ENCODE measurements at places on chromosomes 2 and 18.

DNA sequence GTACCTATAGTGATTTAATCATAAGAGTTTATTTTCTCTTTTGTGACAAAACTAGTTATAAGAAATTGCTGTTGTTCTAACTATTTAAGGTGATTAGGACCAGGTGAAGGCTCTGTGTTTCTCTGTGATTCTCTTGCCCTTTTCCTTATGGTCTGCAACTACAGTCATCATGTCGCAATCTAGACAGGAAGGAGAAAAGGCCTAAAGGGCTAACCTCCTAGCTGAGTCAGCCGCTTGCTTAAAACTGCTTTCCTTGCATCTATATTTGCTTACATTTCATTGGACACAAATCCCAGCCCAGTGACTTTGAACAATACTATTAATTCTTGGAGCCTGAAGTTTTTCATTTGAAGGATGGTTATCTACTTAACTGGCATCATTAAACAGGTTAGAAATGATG lies 93.1 kb downstream of the PIK3C3 start:
- no peak for DNase-seq

GRCh38 chr18:28204154-28204553 lies 27.2 kb upstream of the CDH2 start:
- DNase-seq = no peak

- DNase-seq = no peak
These were observed 216.2 kb upstream of the LINC00305 start for GRCh38 chr18:64365106-64365505.

GRCh38 chr2:206876216-206876860 lies 63.0 kb upstream of the CPO start:
- DNase-seq = no peak

DNA sequence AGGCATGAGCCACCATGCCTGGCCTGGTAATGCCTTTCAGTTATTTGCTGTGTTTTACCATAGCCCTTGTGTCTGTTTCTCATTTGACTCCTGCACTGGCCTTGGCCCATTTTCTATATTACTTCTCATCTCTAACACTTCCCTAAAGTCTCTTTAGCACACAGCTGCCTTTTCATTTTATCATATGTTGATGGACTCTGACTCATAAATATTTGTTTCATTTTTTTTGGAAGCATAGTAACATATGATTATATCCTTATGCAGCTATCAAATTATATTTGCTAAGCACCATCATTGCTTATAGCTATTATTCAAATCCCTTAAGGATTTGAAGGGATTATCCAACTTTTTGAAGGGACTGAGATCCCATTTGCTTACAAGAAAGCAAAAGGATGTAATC lies 320.3 kb downstream of the GPD2 start:
- no peak for DNase-seq

DNA sequence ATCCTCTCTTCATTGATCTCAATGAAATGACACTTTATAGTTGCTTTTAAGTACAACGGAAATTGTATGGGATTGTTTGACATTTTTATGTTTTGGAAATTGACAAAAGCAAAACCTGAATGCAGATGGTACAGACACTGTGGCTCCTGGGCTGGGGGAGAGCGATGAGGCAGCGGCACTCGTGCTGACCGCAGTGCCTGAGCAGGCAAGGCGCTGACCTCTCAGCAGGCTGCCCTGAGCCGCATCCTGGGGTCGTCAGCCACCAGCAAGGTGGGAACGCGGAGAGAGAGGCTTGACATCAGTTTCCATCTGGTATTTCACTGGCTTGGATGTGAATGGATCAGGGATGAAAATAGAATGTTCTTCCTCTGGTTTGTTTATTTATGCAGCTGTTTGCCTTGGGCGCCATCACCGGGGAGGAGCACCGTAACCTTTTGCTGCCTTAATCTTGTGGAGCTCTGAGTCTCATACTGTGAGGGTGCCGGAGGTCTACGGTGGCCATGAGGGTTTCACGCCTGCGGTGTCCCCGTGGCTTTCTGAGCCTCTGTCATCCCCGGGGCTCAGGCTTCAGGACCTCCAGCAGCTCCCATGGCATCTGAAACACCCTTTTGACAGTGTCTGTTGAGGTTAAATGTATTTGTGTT lies 94.8 kb upstream of the TPO start:
- no peak for DNase-seq

DNA sequence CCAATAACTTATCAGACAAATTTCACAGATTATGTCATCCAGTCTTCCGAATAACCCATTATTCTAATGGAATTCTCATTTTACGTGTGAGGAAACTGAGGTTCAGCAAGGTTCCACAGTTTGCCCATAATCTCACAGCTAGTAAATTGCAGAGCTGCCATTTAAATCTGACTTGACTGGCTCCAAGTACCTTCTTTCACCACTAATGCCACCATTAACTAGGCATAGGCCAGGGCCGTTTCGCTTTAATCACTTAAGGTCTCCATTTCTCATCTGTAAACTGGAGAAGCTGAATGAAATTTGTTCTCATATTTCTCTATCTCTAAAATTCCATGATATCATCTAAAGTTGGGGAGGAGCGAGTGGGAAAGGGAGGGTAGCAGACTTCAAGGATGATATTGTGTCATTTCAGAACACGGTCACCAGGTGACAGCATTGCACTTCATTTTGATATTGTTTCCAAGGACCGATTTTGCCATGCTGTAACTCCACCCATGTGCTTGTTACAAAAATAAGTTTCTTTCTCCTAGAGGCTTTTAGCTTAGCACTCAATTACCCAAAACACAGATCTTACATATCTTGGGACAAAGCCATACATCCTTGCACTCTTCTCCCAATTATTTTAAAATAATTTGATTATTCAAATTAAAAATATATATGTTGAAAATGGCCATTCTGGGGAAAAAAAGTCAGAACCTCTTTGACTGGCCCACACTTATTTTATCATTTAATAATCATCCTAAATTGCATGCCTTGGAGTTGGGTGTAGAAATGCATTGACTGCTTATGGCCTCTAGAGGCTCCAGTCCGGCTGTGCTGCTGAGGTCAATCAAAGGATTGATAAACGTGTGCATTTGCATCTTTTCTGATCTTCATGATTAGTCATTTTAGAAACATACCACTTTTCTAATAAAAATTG lies 123.8 kb downstream of the AKAIN1 start:
- DNase-seq = peak; percentile 12

GRCh38 chr18:7535436-7536205 lies 31.5 kb upstream of the PTPRM start:
- no peak for DNase-seq

DNA sequence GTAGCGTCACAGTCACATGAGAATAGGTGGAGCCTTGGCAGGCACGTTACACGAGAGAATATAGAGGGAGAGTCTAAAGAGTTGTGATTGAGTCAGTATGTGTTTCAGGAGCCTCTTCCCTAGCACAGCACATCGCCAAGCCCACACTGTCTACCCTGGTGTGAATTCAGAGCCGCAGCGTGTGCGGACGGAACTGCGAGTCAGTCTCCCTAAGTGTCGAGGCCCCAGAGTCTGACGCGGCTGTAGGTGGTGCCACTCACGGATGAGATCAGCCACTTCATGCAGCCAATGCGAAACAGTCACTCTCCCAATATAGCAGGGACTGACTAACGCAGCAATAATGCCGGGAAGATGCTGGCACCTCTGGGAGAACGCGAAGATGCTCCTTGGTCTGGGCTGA lies 587.3 kb upstream of the ID2 start:
- DNase-seq = no peak

DNA sequence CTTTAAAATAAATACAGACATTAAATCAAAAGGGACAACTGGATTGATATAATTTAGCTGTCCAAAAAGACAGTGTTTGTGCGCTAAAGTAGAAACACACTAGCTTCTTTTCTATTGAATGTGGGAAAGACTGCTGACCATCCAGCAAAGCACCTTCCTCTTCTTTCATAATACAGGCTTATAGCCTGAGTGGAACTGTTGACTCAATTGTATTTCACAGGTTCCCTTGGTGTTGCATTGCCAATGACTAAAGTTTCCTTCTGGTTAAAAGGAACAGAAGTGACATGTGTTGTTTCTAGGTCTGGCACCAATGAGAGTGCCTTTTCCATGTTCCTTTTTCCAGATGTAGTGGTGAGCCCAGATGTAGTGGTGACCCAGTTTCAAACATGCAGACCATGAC lies 412.3 kb downstream of the RNF144A start:
- DNase-seq = no peak

GRCh38 chr18:37717656-37718055 lies 152.1 kb upstream of the CELF4 start:
- DNase-seq = no peak

DNA sequence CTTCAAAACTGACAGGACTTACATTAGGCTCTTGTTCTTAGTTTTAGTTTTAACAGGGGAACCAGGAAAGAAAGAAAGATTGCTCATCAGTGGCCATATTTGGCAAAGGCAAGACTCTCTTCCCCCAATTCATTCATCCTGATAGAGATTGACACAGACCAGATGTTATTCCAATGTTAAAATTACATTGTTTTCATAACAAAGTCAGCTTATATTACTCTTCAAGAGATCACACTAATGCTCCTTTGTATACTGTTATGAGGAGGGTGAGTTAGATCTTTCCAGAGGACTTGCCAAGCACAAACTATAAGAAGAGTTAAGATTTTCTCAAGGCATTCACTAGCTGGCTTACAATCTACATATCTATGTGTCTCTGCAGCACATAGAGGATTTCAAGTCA lies 252.1 kb downstream of the SLC8A1 start:
- DNase-seq = no peak

DNA sequence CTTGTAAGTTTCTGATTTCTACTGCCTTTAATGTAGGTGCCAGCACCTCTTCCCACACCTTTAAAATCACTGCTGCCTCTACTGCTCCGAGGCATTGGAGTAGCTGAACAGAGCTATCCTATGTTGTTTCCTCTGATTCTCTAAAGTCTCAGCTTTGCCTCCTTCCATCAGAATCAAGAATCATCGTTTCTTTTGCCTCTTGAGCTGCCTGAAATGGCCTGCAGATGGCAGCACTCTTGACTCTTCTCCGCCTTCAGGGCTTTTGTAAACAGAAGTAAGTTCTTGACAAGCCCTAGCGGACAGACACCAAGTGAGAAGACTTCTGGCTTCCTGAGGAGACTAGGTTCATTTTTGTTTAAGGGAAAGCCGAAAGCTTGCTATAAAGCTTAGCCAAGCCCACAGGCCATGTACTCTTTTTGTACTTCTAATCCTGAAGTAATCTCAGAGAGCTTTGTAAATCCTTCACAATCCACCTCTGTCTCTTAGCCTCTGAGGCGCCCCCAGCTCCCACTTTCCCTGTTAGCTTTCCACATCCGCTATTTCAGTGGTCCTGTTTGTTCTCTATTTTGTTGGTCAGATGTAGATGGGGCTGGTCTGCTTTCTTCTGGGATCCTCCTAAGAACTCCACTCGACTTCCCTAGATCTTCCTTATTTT lies 48.4 kb downstream of the GTF3C3 start:
- DNase-seq = peak; percentile 64

DNA sequence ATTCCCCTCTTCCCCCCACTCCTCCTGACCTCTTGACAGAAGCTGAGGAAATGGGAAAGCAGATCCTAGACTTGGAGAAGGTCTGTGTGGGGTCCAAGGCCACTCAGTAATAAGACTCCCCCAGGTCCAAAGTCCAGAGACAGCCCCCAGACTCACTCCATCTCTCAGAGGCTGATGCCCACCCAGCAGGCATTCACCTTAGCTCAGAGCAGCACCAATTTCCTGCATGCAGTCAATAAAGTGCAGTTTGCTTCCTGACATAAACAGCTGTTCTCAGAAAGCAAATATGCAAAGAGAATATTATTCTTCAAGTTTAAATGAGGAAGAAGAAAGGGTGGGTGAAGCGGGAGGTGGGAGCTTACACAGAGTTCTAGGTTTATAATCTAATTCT lies 84.1 kb upstream of the RTN4 start:
- no peak for DNase-seq

GRCh38 chr2:120992791-120993555 lies 257.3 kb downstream of the GLI2 start:
- no peak for DNase-seq

GRCh38 chr2:223822818-223823217 lies 14.6 kb downstream of the AP1S3 start:
- no peak for DNase-seq

GRCh38 chr2:127365211-127365643 lies 22.5 kb downstream of the MAP3K2 start:
- DNase-seq = no peak

DNA sequence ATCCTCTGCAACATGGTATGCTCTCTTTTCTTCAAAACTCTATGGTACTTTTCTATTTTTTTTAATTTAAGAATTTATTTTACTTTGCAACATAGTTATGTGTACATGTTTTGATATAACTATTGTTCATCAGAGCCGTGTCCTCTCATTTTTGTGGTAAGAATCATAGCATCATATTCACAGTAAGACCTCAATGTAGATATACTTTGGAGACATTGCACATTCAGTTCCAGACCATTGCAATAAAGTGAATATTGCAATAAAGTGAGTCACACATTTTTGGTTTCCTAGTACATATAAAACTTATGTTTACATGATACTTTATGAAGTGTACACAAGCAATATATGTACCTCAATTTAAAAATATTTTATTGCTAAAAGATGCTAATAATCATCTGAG lies 22.7 kb upstream of the LINC00305 start:
- no peak for DNase-seq

- no peak for DNase-seq
These were observed 874 bp downstream of the NDUFAF7 start for GRCh38 chr2:37232131-37232933.

- no peak for DNase-seq
These were observed 89.9 kb downstream of the DCDC2C start for GRCh38 chr2:3793249-3793648.

DNA sequence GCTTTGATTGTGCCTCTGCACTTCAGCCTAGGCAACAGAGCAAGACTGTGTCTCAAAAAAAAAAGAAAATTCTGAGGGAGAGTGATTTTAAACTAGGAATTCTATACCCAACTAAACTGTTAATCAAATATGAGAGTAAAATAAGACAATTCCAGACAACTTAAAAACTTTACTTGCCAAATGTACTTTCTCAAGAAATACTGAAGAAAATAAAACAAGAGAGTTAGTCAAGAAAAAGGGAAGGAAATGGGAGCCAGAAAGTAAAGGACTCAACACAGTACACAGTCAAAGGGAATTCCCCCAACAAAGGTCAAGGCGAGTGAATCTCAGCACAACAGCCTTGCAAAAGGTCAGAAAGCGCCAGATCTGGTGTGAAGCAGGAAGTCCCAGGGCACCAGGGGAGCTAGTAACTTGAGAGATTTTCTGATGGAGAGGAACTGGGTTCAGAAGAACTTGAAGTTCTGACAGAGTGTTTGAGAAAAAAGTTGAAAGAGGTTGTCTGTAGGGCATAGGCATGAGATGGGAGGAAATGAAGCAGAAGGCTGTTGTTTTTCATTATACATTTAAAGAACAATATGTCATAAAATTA lies 22.6 kb upstream of the TBC1D8 start:
- peak; percentile 42 for DNase-seq

- no peak for DNase-seq
These were observed at the start of gene MYO5B for GRCh38 chr18:50194631-50195532. TSS of gene MYO5B (minus strand) at chr18:50195147. CDS start at chr18:50194793, 354 bp downstream.

- no peak for DNase-seq
These were observed 47.7 kb downstream of the PRKCE start for GRCh38 chr2:45699032-45699658.
